ENCODE measurements at places on chromosomes 6 and 20.

DNA sequence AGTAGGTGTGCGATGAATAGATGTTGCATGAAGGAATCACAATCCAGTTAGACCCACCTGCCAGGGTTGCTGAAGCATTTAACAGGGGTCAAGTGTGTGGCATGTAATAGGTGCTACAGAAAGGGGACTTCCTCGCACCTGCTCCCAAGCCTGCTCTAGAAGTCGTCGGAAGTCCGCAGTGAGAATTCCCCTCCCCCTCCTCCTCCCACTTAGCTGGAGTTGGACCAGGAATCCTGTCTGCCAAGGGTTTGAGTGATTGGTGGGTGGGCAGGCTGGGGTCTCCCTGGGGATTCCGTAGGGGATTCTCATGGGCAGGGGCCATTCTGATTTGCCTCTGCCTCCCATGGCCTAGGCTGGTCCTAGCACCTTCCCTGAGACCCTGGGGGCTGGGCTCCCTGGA is 10.3 kb downstream of the SCRT2 start:
- no peak for DNase-seq

DNA sequence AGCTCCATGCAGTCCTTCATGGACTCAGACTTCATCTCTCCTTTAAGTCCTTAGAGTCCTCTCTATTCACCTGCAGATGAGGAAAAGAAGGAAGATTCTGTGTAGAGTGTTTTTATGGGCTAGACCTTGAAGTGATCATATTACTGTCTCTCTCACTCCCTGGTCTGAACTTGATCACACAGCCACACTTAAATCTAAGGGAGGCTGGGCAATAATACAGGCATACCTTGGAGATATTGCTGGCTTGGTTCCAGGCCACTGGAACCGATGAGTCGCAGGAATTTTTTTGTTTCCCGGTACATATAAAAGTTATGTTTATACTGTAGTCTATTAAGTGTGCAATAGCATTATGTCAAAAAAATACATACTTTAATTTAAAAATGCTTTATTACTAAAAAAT is 59.2 kb upstream of the FOXO3 start:
- no peak for DNase-seq

- no peak for DNase-seq
Measured at GRCh38 chr6:169589293-169589692, 112.5 kb downstream of the WDR27 start.

- no peak for DNase-seq
Measured at GRCh38 chr6:72080260-72080941, 194.1 kb downstream of the RIMS1 start.

GRCh38 chr6:14639983-14640599 is 522.5 kb downstream of the CD83 start:
- DNase-seq: no peak

DNA sequence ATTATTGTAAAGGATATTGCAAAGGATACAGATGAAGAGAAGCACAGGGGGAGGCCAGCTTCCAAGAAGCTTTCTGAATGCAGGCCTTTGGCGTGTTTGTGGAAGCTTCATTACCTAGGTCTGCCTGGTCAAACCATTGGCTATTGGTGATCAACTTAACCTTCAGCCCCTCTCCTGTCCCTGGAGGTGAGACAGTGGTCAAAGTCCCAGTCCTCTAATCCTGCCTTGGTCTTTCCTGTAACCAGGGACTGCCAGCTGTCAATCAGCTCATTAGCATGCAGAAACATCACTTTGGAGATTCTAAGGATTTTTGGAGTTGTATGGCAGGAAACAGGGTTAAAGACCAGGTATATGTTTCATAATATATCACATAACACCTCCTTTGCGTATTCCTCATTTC is 13.0 kb downstream of the RIN2 start:
- no peak for DNase-seq

- DNase-seq: no peak
Measured at GRCh38 chr6:53230775-53231467, 82.3 kb upstream of the GCM1 start.

- no peak for DNase-seq
Measured at GRCh38 chr6:70398783-70399728, 14.3 kb upstream of the FAM135A start.

- DNase-seq: no peak
Measured at GRCh38 chr6:110327391-110327790, 30.8 kb downstream of the METTL24 start.

GRCh38 chr6:18829272-18829870 is 442.2 kb downstream of the RNF144B start:
- no peak for DNase-seq

DNA sequence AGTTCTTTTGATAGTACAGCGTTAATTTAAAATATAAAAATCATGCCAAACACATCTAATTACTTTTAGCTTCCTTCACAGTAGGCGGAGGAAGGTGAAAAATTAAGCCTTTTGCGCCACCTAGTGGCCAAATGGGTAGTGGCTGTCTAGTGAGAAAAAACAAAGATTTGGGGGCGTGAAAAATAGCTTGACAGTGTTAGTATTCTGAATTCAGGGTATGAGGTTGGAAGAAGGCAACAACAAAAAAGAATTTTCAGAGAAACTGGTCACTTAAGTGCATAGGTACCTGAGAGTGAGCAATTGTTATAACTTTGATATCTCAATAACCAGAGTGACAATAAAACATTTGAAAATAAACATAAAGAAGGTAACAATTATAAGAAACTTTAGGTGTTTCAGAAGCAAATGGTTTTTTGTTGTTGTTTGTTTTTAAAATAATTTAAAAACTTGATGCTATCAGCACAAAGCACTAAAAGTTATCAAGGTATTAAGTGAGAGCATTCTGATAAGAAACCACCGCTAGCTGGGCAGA is 14.3 kb downstream of the PSMB9 start:
- DNase-seq: peak; percentile 78
